Activated naive CD4-positive, alpha-beta T cell treated with anti-CD3 and anti-CD28 coated beads for 36 hours (primary cell): ENCODE measurements at places on chromosomes 6 and 20. TPM values are rescaled to one million over a fixed set of nuclear protein-coding genes. Genes with fewer than 3 reads are reported as not detected.

Gene CLVS2
- total RNA-seq, result not detected

DNA sequence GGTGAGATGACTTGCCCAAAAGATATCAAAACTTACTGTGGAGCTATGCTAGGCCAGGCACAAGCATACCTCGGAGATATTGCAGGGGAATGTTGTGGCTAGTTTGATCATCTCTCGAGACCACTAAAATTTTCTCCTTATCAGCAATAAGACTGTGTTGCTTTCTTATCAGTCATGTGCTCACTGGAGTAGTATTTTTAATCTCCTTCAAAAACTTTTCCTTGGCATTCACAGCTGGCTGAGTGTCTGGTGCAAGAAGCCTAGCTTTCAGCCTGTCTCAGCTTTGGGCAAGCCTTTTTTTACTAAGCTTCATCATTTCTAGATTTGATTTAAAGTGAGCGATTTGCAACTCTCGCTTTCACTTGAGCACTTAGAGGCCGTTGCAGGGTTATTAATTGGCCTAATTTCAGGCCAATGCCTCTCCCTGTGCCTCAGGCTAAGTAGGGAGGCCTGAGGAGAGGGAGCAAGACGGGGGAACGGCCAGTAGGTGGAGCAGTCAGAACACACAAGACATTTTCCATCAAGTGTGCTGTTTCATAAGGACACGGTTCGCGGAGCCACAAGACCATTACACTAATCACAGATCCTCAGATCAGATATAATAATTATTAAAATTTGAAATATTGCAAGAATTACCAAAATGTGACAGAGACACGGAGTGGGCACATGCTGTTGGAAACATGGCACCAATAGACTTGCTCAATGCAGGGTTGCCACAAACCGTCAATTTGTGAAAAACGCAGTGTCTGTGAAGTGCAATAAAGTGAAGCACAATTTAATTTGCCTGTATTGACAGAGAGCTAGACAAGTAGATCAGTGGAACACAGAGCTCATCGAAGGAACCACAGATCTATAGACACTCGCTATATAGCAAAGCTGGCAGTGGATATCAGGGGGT lies 106.8 kb upstream of the SIRPG start:
- no peak overlapping the region for H3K27ac ChIP-seq
- H3K4me3 ChIP-seq, result no peak overlapping the region
- peaks cover 2% of the 10 kb centered on the region for H3K4me1 ChIP-seq
- H3K36me3 ChIP-seq, result no peaks in the 10 kb centered on the region
- H3K27me3 ChIP-seq, result no peaks in the 10 kb centered on the region
- DNase-seq, result peak; percentile 82

DNA sequence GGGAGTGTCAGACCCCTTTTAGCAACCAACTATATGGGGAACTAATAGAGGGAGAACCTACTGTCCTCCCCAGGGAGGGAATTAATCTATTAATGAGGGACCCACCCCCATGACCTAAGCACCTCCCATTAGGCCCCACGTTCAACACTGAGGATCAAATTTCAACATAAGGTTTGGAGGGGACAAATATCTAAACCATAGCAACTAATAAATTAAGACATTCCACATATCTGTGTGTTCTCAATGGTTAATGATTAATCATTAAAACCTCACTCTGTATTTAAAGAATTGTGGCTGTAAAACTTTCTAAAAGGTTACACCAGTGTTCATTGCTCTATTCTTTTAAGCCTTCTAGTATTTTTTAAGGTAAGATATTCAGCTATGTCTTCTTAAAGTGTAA lies 500.4 kb upstream of the SULF2 start:
- no peak for DNase-seq
- peaks cover 5% of the 10 kb centered on the region for H3K27me3 ChIP-seq
- no peak overlapping the region for H3K4me3 ChIP-seq
- H3K4me1 ChIP-seq, result no peaks in the 10 kb centered on the region
- no peak overlapping the region for H3K27ac ChIP-seq
- H3K36me3 ChIP-seq, result no peaks in the 10 kb centered on the region

- H3K4me3 ChIP-seq, result no peak overlapping the region
- H3K27me3 ChIP-seq, result no peaks in the 10 kb centered on the region
- H3K36me3 ChIP-seq, result peaks cover 51% of the 10 kb centered on the region
Measured at GRCh38 chr20:6038256-6038655, 15.6 kb downstream of the LRRN4 start.

DNA sequence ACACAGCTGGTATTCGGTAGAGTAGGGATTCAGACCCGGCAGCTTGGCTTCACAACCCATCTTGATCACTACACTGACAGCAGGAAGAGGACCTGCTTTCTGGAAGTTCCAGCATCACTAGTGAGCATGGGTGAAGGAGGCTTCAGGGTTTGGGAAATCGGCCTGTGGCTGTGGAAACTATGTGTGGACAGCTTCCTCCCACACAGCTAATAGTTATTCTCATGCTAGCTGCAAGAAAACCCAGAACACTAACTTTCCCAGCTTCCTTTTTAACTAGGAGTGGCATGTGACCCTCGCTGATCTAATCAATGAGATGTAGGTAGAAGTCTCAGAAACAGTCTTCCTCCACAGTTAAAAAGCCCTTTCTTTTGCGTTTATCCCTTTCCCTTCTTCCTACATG lies 36.3 kb upstream of the SIRPA start:
- H3K36me3 ChIP-seq, result no peaks in the 10 kb centered on the region
- H3K4me3 ChIP-seq, result no peak overlapping the region
- no peak for DNase-seq
- peaks cover 4% of the 10 kb centered on the region for H3K27me3 ChIP-seq
- no peak overlapping the region for H3K27ac ChIP-seq

DNA sequence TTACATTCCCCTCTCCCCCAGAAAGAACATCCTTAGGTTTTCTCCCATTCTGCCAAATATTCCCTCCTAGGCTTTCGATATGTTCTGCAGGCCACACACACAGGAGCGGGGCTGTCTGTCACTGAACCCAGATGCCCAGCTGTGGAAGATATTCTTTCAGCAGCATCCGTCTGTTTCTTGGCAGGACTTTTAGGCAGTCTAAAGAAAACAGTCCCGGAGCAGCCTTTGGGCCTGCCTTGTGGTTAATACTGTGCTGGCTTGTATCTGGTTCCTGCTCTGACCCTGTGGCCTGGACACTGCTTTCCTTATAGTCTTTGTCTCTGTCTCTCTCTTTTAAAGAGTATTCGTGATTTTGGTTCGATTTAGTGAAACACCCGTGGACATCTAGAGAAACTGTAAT lies 94.6 kb upstream of the SUPT3H start:
- no peak overlapping the region for H3K4me3 ChIP-seq
- H3K27ac ChIP-seq, result no peak overlapping the region
- H3K27me3 ChIP-seq, result no peaks in the 10 kb centered on the region
- no peaks in the 10 kb centered on the region for H3K36me3 ChIP-seq
